Activated CD4-positive, alpha-beta memory T cell treated with anti-CD3 and anti-CD28 coated beads, Interleukin-2, amount 10 ng/mL, durations not matched to agents 7 days and 5 days (primary cell): ENCODE measurements at places on chromosomes 4 and X.

GRCh38 chr4:147366164-147366563 lies 114.7 kb upstream of the EDNRA start:
- no peak for DNase-seq

- DNase-seq: no peak
Observed at GRCh38 chr4:2280531-2281300, 18.8 kb upstream of the MXD4 start.

DNA sequence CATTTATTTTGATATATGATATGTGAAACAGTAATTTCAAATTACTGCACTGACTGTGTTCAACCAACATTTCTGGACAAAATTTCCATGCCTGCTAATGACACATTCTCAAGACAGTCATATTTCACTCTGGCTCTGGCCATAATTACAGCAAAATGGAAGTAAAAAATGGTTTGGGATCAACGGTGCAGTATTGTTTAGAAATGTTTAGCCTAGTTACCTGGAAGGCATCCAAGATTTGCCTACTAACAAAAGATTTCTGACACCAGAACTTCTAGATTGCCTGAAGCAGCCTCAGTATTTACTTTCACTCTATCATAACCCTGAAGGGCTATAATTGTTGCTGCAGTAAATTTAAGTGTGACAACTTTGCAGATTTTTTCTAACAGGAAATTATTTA lies 416.3 kb downstream of the PCDH10 start:
- DNase-seq: no peak

GRCh38 chrX:140762061-140762460 lies 52.5 kb downstream of the LINC00632 start:
- peak; percentile 49 for DNase-seq

GRCh38 chr4:81531410-81531809 lies 59.7 kb upstream of the RASGEF1B start:
- no peak for DNase-seq

DNA sequence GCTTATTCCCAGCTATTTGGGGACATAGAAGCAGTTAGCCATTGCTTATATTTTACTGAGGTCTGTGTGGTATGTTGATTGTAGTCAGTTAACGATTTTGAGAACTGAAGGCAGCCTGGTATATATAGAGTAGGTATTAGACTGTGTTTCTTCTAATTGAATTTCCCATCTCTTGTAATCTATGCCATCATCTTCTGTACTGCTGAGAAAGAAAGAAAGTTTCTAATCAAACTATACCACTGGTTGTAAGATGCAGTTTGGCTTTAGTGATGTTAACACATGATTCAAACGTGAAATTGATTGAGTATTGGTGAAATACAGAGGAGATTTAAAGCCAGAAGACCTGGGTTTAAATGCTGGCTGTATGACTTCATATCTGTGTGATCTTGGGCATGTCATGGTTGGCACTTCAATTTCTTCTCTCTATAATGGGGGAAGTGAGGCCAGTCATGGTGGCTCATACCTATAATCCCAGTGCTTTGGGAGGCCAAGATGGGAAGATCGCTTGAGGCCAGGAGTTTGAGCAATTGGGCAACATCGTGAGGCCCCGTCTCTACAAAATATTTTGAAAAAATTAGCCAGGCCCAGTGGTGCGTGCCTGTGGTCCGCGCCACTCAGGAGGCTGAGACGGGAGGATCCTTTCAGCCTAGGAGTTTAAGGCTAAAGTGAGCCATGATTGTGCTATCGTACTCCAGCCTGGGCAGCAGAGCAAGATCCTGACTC lies 11.6 kb downstream of the HTT start:
- no peak for DNase-seq

DNA sequence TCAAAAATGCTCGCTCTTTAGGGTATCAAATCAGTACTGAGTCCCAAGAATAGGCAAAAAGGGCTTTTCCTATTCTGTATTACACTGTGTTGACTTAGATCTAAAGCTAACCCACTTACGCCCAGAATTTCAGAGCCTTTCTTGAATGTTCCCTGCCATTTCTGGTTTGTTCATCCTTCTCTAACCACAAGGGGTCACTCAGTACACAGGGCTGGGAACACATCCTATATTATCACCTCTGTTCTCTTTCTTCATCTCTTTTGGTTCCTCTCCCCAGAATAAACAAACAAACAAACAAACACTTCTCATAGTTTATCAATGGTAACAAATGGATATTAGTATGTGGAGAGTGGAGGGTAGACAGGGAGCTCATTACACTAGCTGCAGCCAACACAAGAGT lies 25.5 kb upstream of the MORC4 start:
- DNase-seq: no peak

- no peak for DNase-seq
Observed at GRCh38 chrX:107199491-107199890, 6.7 kb downstream of the NUP62CL start.

- DNase-seq: no peak
Observed at GRCh38 chr4:40827758-40828157, 78.0 kb downstream of the NSUN7 start.

GRCh38 chr4:137274404-137274803 lies 257.9 kb downstream of the PCDH18 start:
- DNase-seq: no peak

DNA sequence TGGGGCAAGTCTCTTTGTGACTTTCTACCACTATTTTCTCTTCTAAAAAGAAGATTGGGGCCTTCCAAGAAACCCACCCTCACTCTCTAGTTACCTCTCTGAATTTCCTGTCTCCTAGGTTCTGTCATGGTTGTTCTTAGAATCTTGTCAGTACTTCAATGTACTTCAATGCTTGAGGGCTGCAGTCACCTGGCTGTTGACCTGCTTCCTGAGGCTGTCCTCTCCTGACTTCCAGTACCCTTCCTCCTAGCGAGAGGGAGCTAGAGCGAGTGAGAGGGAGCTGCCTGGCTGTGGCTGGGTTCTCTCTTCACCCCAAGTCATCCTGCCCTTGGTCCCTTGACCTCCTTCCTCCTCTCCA lies 17.7 kb downstream of the CD99L2 start:
- peak; percentile 18 for DNase-seq

GRCh38 chr4:72011906-72012305 lies 19.9 kb upstream of the NPFFR2 start:
- no peak for DNase-seq

GRCh38 chrX:24098932-24099331 lies 44.2 kb downstream of the EIF2S3 start:
- no peak for DNase-seq

- DNase-seq: no peak
Observed at GRCh38 chr4:86961605-86962295, 26.9 kb downstream of the AFF1 start.

- no peak for DNase-seq
Observed at GRCh38 chr4:81355136-81355535, 116.6 kb downstream of the RASGEF1B start.

GRCh38 chr4:38920677-38921076 lies 53.1 kb downstream of the FAM114A1 start:
- no peak for DNase-seq

DNA sequence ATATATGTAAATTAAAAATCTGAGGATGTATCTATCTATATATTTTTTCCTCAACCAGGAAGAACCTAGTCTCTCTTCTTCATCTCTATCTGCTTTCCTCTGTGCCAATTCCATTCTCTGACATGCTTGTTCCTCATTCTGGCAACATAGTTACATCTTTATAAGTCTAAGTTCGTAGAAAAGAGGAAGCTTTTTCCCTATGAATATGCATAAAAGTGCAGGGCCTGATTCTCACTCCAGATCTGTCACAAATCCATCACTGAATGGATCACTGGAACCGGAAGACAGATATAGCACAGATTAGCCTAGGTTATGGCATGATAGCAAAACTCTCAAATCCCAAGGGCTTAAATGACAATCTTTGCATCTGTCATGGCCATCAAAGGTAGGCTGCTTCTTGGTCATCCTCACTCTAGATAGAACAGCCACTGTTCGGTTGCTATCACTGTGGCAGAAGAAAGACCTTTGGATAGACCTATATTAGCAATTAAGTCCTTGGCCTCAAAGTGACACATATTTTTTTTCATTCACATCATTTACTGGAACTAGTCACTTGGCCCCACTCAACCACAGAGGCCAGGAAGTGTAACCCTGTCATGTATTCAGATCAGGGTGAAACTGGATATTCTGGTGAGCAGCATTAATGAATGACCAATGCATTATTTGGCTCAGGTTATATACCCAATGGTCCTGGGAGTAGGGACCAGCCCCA lies 22.2 kb downstream of the DTHD1 start:
- no peak for DNase-seq

GRCh38 chrX:22325096-22325495 lies 52.4 kb downstream of the CBLL2 start:
- DNase-seq: no peak

DNA sequence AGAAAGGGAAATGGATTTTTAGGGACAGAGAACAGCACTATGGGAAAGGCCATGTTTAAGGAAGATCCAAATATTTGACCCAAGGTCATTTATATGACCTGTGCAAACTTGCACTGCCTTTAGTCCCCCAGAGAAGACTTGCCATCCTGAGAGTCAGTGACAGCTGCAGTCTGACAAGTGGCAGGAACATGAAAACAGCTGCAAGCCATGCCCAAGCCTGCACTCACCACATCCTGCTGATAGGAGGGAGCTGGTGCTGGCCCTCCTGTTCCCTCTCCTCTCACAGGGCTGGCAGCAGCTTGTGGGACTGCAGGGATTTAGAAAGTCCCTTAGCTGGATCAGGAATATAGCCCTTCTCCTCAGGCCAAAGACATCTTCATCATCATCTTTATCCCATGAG lies 187.7 kb downstream of the RAP1GDS1 start:
- peak; percentile 65 for DNase-seq

DNA sequence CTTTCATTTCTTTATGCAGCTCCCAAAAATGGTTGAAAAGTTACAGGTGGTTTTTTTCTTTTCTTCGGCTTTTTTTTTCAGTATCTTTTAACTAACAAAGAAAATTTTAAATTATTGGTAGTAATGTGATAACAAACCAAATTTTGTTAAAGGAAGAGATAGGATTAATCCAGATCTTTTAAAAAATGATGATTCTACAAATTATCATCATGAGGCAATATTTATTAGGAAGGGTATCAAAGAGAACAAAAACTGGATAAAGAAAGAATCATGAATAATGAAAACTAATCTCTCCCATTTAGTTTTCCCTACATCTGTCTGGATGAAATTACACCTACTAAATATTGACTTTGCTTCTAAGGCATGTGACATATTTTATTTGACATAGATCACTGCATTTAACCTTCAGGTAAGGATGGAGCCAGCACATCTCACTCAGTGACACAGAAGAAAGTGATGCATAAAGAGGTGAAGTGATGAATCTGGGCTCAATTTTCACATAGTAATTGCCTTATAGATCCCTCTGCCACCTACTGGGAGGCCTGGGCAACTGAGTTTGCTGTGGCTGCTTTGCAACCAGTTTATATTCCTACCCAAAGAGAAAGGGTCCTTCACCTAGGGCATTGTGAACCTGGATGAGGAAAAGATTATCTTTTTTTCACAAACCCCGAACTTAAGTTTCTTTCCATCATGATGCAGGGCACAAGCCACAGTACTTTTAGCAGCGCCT lies 155.6 kb downstream of the HNRNPD start:
- DNase-seq: no peak
